Fibroblast of skin of scalp (primary cell): ENCODE measurements at places on chromosomes 5 and 9.
A peak's percentile ranks its signal among the peaks of the same experiment; 100 is the strongest.

- no peak for DNase-seq
Observed at GRCh38 chr9:122032346-122032745, 60.8 kb downstream of the TTLL11 start.

- DNase-seq, result peak; percentile 24
Observed at GRCh38 chr9:116688806-116689485, 1.8 kb downstream of the TRIM32 start.

GRCh38 chr5:135234666-135235401 lies 164.2 kb downstream of the MACROH2A1 start:
- no peak for DNase-seq

- DNase-seq, result no peak
Observed at GRCh38 chr5:150254774-150255173, 34.8 kb downstream of the CAMK2A start.

- no peak for DNase-seq
Observed at GRCh38 chr9:98846879-98847278, 39.4 kb downstream of the GALNT12 start.

- no peak for DNase-seq
Observed at GRCh38 chr9:121815546-121816448, 164.4 kb downstream of the DAB2IP start.

DNA sequence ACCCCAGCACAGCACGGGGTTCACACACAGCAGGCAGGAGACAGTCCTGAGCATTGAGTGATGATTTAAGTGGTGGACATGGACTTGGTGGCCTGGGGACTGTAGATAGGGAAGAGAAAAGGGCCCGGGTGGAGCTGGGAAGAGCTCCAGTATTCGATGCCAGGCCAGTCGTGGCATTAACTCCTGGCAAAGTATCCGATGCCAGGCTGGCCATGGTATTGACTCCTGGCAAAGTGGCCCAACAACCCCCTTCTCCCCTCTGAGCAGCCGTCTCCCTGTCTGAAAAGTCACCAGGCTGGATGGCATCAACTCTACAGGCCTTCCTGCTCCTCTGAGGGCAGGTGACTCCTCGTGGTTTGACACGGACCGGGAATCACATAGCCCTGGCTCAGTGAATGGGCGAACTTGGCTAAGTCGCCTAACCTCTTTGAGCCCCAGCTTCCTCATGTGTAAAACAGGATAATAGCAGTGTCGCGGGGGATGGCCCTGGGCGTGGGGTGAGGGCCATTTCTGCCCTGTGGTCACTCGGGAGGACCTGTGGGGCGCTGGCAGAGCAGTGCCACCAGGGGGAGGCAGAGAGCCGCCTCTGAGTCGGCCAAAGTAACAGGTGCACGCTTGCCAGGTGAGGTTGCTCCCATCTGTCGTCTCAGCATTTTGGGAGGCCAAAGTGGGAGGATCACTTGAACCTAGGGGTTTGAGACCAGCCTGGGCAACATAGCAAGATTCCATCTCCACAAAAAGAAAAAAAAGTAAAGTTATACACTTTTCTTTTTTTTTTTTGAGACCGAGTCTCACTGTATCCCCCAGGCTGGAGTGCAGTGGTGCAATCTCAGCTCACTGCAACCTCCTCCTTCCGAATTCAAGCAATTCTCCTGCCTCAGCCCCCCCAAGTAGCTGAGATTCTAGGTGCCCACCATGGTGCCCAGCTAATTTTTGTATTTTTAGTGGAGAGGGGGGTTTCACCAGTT lies 5.7 kb upstream of the SEC16A start:
- DNase-seq, result peak; percentile 20

GRCh38 chr9:136726631-136727191 lies 14.3 kb downstream of the DIPK1B start:
- peak; percentile 39 for DNase-seq

DNA sequence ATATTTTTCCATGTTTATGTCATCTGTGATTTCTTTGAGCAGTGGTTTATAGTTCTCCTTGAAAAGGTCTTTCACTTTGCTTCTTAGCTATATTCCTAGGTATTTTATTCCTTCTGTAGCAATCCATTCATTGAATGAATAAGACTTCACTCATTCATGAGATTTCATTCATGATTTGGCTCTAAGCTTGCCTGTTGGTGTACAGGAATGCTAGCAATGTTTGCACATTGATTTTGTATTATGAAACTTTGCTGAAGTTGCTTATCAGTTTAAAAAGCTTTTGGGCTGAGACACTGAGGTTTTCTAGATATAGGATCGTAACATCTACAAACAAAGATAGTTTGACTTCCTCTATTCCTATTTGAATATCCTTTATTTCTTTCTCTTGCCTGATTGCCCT lies 15.9 kb downstream of the RLN2 start:
- no peak for DNase-seq

DNA sequence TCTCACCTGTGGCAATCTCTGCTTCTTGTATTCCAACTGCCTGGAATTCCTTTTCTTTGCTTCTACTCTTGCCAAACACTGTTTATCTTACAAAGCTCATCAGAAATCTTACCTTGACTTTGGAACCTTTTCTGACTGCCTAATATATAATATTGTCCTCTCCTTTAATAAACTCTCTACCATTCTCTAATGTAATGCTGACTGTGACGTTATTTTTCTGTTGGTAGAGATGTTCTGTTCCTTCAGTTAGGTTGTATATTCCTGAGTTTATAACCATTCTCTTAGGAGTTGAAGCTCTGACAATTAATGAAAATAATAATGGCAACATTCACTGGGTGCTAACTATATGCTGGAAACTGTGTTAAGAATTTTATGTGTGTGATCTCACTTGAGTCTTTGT lies 188.8 kb upstream of the ATP10B start:
- no peak for DNase-seq

DNA sequence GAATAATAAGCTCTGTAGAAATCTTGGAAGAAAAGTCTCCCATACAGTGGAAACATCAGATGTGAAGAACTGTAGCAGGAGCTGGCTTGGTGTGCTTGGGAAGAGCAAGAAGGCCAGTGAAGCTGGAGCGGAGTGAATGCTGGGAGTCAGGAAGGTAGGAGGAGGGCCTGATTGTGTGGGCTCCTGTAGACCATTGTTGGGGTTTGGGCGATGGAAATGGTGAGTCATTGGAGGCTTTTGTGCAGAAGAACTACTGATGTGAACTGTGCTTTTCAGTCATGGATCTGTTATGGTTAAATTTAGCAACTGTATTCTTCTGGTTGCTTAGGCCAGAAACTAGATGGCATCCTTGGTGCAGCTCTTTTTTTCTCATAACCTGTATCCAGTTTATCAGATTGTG lies 2.3 kb downstream of the ICE1 start:
- no peak for DNase-seq

DNA sequence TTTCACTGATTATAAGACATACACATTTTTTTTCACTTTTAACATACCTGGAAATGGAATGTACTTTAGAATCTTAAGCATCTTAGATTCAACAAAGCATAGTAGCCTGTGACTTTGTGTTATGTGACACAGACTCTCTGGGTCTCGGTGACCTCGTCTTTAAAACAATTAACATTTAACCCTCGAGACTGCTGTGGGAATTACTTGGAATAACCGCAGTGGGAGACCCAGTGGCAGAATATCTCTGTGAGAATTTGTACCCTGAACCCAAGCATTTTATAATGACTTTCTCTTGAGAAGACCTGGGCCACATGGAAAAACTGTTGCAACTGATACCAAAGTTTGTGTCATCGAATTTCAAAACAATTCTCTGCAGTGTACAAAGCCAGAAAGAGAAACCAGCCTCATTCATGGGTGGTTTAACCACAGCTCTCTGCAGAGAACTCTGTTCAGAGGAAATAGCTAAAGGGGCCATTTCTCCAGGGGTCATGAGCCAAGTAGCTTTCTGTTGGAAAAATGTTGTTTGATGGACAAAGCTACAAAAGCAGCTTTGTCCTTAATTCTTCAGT lies 10.0 kb upstream of the RETREG1 start:
- no peak for DNase-seq

- DNase-seq, result no peak
Observed at GRCh38 chr9:25742256-25742655, 64.0 kb upstream of the TUSC1 start.

DNA sequence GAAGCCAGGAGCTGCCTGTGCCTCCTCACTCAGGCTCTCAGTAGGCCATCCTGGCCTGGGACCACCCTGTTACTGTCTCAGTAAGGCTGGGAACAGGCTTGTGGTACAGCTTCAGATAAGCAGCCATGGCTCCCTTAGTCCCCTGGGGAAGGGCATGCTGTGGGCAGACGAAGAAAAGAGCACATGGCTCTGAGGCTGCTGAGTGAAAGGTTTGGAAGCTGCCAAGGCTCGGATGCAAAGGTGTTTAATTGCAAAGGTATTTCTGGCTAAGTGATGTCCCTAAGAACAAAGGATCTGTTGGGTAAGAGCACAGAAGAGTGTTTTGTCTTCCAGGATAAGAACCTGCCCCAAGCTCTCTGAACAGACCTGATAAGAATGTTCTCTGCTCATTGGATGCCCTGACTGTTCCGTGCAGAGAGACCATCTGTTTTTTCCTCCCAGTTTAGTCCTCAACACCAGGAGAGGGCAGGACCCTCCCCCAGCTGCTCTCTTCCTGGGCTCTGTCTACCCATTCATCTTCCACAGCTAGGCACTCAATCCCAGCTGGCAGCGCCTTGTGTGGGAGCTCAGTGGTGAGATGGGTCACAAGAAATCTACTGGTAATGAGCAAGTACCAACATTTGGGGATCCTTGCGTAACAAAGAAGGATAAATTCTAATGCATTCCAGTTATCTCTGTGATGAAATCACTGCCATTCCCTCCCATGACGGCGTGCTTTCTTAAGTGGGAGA lies 17.7 kb downstream of the ANGPTL2 start:
- no peak for DNase-seq

DNA sequence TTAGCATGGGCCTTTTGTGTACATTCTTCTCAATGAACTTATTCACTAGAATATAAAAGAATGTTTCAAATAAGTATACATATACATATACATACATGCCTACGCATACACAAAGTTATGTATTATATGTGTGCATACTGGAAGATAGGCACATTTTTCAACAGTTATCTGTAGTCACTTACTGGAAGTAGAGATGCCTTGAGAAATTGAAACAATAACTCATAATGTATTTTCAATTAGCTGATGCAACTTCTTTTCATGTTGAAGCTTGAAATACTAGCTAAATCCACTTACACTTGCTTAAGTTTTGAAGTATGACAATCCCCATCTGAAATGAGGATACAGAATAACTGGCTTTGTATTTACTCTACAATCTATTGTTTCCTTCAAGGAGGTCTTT lies 469.0 kb upstream of the PTGER4 start:
- no peak for DNase-seq

- DNase-seq, result no peak
Observed at GRCh38 chr5:16679863-16680262, 63.1 kb upstream of the RETREG1 start.

DNA sequence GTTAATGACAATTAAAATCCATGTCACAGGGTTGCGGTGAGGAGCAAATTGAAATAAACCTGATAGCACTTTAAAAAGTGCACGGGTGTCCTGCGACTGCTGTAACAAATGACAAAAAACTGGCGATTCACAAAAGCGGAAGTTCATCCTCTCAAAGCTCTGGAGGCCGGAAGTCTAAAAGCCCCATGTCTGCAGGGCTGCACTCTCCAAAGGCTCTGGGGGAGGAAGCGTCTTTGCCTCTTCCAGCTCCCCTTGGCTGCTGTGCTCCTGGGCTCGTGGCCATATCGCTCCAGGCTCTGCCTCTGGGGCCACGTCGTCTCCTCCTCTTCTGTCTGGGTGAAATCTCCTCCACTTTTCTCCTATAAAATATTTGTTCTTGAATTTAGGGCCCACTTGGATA lies 273.9 kb upstream of the IRX2 start:
- DNase-seq, result no peak

DNA sequence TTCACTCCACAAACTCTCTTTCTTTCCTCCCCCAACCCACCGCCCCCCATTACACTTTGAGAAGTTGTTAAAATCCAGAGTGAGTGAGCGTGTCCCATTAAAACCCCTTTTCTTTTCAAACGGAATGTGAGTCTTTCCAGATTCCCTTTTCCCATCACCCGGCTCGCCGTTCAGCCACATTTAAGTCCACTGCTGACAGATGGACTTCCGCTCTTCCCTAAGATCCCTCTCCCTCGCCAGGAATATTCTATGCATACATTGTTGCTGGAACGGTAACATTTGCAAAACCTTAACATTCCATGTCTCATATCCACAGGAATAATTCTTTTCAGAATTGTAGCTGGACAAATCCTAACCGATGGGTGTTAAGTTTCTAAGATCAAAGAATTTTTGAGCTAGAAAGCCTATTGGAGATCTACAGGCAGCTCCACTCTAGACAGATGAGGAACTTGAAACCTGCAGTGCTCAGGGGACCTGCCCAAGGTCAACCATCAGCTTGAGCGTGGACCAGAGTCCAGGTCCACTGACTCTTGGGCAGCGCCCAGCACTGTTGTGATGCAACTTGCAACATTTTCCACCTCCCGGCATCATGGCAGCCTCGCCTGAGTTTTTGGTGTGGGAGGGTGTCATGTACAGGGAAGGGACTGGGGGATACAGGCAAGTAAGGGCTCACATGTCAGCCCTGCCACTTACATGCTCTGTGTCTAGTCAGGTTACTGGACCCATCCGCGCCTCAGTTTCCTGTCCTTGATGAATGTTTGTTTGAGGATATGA lies 500.1 kb downstream of the CCDC171 start:
- no peak for DNase-seq

- no peak for DNase-seq
Observed at GRCh38 chr9:117088140-117088539, 326.7 kb downstream of the ASTN2 start.

DNA sequence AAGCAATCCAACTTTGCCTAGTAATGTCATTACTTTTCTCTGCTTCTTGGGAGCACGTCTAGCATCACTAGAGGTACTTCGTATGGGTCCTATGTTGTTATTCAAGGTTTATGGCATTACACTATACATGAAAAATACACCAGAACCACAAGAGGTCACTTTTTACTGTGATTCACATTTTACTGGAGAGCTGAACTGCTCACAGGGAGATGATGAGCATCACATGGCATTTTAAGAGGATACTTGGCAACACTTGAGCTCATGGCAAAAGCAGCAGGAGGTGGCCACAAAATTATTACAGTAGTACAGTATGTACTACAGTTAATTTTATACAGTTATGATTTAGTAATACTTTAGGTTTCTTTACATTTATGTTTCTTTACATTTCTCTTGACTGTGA lies 223.4 kb downstream of the PARP8 start:
- peak; percentile 1 for DNase-seq

DNA sequence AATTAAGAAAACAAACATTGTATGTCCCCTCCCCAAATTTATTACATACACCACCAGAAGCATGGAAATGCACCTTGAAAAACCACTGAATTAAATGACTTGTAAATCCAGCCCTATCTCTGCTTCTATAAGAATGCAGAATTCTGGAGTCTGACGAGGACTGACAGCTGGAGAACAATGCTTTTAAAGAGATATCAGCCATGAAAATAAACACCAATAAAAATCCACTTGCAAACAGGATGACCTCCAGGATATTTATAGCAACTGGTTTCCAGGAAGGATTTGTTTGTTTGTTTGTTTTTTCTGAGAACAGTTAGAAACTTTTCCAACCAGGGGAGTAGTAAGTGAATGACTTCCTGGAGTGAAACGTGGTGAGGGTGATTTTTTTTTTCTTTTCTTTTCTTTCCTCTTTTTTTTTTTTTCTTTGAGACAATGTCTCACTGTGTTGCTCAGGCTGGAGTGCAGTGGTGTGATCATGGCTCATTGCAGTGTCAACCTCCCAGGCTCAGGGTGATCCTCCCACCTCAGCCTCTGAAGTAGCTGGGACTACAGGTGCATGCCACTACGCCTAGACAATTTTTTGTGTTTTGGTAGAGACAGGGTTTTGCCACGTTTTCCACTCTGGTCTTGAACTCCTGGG lies 38.7 kb upstream of the SLC36A1 start:
- no peak for DNase-seq

GRCh38 chr5:133289686-133290367 lies 238.0 kb downstream of the HSPA4 start:
- no peak for DNase-seq
